ENCODE measurements at places on chromosomes 7 and 10.

DNA sequence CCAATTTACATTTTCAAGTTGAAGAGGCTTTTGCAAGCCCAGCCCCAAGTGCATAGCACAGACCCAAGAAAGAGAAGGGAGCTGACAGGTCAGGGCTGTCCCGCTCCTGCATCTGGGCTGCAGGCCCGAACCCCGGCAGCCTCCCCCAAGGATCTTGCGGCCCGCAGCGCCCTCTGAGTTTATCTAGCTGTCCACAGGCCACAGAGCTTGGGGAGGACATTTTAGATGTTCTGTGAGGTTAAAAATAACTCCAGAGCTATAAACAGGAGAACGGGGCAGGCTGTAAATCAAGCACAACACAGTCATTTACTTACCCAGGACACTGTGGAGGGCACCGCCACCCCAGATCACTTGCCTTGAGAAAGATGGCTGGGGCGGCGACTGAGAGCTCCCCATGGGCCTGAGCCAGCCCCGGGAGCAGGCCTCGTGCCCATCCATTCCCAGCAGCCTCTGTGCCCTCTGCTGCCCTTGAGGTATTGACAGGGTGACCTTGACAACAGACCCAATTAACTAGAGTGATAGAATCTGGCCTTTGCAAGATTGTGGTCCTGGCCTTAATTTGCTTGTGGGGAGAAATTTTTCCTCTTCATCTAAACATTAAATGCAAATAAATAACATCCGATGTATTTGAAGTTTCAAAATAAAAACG is 563.0 kb downstream of the TCERG1L start:
- no peak for DNase-seq

DNA sequence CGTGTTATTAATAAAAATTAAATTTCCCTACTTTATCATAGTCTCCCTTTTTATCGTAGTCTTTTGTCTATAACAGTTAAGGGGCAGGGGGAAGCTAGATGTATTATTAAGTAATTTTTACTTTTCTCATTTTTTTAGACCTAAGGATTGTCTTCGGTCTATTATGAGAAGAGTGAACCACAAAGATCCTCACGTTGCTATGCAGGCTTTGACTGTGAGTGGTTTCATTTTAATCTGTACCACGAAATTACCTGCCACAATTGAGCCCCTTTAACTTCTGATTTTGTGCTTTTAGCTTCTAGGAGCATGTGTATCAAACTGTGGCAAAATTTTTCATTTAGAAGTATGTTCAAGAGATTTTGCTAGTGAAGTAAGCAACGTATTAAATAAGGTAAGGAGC is 40.6 kb downstream of the STAM start:
- DNase-seq, result no peak

DNA sequence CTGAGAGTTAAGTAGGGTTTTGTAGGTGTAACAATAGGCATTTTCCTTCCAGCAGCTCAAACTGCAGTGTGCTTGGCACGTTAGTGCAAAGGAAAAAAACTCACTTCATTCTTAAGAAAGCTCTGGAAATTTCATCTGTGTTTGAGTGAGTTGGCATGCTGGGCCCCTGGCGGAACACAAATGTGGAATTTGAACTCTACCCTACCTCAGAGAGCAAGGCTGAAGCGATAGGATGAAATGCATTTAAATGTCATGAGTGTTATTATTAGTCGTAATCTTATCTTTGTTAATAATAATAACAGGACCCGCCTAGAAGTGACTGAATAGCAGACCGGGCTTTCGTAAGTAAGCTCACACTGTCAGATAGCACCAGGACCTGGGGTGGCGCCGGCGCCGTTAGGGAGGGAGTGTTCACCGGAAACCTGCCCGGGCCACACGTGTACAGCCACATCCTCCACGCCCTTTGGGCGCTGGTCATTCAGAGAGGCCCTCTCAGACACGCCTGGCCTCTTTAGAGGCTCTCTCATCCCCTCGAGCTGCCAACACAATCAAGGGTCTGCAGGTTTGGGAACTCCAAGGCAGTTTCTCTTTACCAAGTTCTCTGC is 63.5 kb downstream of the GRK5 start:
- peak; percentile 98 for DNase-seq

GRCh38 chr10:32156031-32156495 is 99.8 kb upstream of the KIF5B start:
- no peak for DNase-seq

DNA sequence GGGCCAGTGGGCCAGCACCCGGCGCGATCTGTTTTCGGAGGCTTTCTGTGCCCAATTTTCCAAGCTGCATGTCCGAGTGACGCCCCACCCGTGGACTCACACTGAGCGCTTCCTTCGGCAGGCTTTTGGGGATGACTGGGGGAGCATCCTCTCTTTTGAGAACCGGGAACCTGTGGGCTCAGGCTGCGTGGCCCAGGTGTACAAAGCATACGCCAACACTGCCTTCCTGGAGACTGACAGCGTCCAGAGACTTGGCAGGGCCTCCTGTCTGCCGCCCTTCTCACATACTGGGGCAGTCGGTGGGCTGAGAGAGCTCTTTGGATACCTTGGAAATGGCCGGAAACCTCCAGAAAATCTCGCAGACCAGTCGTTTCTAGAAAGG is 1.0 kb downstream of the ADCK2 start:
- DNase-seq, result no peak

DNA sequence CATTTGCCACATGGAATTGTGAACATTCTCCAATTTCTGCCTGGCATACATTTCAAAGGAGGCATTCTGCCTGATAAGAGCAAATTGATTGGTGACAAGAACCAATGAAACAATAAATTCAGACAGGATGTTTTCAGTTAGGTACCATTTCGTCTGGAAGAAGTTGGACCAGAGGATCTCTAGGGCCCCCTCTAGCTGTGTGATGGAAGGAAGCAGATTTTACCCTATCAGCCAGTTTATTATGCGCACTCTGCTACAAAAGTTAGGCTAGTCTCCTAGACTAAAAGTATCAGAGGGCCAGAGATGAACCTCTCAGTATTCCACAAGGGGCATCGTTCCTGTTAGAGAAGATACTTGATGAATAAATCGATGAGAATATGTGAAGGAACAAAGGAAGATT is 118.0 kb downstream of the BUB3 start:
- no peak for DNase-seq

GRCh38 chr10:16901106-16901505 is 83.9 kb upstream of the RSU1 start:
- DNase-seq, result no peak

DNA sequence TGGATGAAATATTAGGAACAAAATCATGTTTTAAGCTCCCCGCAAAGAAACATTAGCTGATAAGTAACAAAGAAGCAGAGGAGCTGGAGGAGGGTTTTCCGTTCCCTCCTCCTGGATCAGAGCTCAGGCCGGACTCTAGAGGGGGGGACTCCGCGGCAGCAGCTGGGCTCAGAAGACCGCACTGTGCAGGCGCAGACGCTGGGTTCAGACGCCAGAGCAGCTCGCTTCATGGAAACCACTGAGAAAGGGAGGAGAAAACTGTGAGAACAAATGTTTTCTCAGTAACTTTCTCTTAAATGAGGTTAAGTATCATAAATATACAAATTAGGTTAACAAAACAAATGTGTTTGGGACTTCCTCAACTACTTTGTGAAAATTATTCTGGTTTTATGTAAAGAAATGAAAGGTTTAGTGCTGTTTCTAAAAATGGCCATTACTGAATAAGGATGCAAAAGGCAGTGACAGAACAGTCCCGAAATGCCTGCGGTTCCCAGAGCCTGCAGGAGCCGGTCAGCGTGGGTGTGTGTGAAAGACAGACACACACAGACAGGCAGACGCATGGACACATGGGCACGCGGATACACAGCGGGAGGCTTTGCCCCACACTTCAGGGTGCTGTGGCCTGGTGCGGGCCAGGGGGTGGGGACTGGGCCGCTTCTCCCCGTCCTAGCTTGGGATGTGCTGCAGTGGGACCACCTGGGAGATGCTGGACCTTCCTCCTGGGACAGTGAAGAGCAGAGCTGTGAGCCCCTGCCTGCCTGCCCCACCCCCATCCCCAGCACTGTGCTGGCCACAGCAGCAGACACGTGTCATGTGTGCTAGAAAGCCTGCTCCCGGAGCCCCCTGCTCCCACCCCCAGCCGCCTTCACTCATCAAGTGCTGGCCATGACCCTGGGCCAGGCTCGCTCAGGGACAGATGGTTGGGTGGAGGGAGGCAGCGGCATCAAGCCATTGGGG is 20.3 kb upstream of the ADGRA1 start:
- DNase-seq, result no peak

GRCh38 chr10:28434063-28434462 is 98.9 kb upstream of the WAC start:
- no peak for DNase-seq

- DNase-seq, result no peak
These were observed 1694.7 kb upstream of the LRRTM3 start for GRCh38 chr10:65231148-65231547.

DNA sequence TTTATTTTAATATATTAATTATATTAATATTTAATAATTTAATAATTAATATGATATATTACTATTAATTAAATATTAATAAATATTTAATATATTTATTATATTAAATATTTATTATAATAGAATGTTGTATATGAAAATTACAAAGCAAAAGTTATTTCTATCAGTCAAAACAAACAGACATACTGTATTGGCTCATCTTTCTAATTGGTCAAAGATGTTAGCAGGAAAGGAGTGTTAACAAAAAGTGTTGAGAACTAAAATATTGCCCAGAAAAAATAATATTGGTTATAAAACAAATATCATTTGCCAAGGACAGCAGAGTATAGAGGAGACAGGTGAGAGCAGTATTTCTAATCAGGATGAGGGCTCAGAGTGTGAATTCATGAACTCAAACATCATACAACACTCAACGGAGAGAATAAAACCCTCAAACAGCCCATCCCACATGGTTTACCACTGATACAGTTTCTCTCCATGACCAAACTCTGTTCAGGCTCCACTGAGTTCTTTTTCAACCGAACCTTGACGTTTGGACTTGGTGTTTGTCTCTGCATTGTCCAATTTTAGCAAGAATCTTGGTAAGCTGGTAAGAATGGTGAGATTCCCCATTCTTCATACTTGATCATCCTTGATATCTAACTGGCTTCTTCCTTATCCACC is 58.0 kb downstream of the TSPAN12 start:
- no peak for DNase-seq

DNA sequence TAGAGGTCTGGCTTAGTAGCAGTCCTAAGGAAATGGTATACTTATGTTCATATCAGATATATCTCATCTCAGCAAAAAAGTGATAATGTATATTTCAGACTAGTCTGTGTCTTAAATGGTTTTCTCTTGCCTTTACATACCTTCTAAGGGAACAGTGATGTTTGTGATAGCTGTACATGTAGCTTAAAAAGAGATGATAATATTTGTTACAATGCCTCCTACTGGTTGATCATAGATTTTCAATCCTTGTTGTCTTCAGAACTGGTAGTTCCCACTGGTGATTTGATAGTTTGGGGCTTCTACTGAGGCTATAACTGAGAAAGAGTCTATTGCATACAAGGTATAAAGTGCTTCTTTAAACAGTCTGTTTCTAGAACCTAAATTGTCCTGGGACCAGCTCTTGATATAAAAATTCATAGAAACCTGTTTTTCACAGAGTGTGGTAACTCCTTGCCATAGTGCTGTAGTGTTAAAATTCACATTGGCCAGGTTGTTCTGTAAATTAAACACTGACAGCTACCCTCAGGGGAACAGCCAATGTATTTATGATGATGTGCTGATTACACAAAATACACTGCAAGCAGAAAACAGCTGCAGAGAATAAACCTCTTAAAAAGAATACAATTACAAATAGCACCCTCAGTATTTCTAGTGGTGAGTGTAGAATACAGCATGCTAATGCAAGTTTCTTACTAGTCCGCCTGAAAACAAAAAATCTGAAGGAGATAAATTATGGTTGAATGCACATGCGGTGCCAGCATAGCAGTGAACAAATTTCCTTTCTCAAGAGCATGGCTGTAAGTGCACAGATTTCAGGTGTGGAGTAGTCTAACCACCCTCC is 90.3 kb downstream of the BTRC start:
- no peak for DNase-seq

- no peak for DNase-seq
These were observed 127.0 kb downstream of the VPS41 start for GRCh38 chr7:38781991-38782390.

- DNase-seq, result no peak
These were observed 56.0 kb downstream of the ZNF800 start for GRCh38 chr7:127336458-127336857.

- DNase-seq, result no peak
These were observed 639.8 kb upstream of the FZD8 start for GRCh38 chr10:36281831-36282331.

GRCh38 chr10:12406764-12407400 is 57.5 kb downstream of the CAMK1D start:
- no peak for DNase-seq
